H9 (cell line): ENCODE measurements at places on chromosomes 6 and 20. TPM values are rescaled to one million over a fixed set of nuclear protein-coding genes. Genes with fewer than 3 reads are reported as not detected.

GRCh38 chr20:50843331-50844276 lies 48.7 kb downstream of the BCAS4 start:
- DNase-seq = no peak

Gene BPIFA1
- not detected in 2 replicates for total RNA-seq

Gene CDS2
- 60.3 and 63.2 TPM in 2 replicates for total RNA-seq

Gene NINL
- total RNA-seq = 29.2 and 34.3 TPM in 2 replicates

Gene RNF182
- total RNA-seq = 3.5 and 3.7 TPM in 2 replicates

- DNase-seq = no peak
Observed at GRCh38 chr6:9173229-9173628, 737.9 kb upstream of the SLC35B3 start.

Gene ZNF391
- 4.4 and 5.4 TPM in 2 replicates for total RNA-seq

Gene SPO11
- total RNA-seq = not detected in 2 replicates

GRCh38 chr20:51959066-51959542 lies 156.8 kb upstream of the SALL4 start:
- no peak for DNase-seq

DNA sequence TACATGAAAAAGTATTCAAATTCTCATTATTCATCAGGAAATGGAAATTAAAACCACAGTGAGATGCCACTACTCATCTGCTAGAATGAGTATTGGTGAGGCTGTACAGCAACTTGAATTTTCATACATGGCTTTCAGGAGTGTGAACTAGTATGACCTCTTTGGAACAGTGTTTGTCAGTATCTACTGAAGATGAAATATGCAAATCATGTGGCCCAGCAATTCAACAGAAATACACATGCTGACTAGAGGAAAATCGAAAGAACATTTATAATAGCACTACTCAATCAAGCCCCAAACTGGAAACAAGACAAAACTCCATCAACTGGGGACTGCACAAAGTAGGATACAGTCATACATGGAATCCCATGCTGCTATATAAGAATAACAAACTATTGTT lies 102.2 kb downstream of the DCDC2 start:
- no peak for DNase-seq

DNA sequence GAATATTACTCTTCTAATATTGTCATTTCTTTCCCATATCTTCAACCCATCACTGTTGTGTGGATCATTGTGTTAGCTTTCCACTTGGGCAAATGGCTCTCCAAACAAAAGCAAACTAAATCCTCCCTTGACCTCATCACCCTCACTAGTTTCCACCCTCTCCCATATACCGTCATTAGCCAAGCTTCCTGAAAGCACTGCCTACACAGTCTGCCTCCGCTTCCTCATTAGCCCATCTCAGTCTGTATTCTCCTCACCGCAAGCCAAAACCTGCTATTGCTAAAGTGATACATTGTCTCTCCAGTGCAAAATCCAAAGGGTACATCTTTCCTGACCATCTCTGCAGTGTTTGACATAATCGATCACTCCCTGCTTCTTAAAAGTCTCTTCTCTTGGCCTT lies 212.6 kb downstream of the CLIC5 start:
- DNase-seq = no peak

Gene COL12A1
- 0.96 and 1.4 TPM in 2 replicates for total RNA-seq

DNA sequence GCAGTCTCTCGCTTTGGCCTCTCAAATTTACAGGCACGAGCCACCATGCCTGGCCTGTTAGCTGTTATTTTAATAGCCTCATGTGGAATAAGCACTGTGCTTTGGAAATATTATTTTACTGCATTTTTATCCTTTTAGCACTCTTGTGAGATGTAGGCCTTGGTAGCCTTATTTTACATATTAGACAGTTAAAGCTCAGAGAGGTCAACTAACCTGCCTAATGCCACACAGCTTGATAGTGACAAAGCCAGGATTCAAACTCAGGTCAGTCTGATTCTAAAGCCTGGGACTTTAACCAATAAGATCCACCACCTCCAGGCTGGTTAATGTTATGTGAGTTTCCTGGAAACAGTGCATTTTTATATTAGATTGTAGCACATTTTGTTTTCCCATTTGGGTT lies 9.5 kb downstream of the TNFAIP3 start:
- DNase-seq = no peak

DNA sequence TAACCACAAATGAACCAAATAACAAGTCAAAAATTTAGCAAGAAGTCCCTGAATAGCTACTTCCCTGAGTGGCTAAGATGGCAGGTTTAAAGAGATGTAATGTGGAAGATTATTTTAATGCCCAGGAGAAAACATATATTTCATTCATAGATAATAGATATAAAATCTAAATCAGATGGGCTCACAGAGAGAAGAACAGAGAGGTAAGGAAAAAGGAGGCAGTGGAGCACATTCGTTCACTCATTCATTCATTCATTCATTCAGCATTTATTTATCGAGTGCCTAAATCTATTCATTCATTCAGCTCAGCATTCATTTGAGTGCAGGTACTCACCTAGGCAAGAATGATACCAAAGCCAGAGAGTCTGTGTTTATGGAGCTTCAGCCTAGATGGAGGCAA lies 32.1 kb upstream of the IYD start:
- DNase-seq = no peak

GRCh38 chr20:17248224-17248623 lies 21.4 kb downstream of the PCSK2 start:
- DNase-seq = no peak

Gene CCM2L
- total RNA-seq = 4.6 and 5.2 TPM in 2 replicates

Gene IL20RA
- total RNA-seq = 0.55 and 0.74 TPM in 2 replicates

GRCh38 chr20:58432186-58432954 lies 43.3 kb downstream of the VAPB start:
- no peak for DNase-seq

Gene OR2B6
- not detected in 2 replicates for total RNA-seq

Gene ABCC10
- 28.0 and 31.8 TPM in 2 replicates for total RNA-seq

- no peak for DNase-seq
Observed at GRCh38 chr20:49867453-49868215, 47.7 kb downstream of the SPATA2 start.

DNA sequence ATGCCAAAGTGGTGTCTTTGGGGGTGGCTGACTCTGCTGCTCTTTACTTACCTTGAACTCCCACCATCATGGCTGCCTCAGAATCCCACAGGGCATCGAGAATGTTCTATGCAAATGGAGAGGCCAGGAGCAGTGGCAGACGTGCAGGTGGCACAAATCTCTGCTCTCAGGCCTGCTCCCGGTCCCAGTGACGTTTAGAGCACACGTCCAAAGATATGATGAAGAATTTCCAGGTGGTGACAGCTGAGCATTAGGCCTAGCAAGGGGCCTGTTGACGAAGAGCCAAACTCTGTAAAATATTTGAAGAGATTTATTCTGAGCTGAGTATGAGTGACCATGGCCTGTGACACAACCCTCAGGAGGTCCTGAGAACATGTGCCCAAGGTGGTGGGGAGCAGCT lies 19.0 kb upstream of the UNC93A start:
- no peak for DNase-seq

DNA sequence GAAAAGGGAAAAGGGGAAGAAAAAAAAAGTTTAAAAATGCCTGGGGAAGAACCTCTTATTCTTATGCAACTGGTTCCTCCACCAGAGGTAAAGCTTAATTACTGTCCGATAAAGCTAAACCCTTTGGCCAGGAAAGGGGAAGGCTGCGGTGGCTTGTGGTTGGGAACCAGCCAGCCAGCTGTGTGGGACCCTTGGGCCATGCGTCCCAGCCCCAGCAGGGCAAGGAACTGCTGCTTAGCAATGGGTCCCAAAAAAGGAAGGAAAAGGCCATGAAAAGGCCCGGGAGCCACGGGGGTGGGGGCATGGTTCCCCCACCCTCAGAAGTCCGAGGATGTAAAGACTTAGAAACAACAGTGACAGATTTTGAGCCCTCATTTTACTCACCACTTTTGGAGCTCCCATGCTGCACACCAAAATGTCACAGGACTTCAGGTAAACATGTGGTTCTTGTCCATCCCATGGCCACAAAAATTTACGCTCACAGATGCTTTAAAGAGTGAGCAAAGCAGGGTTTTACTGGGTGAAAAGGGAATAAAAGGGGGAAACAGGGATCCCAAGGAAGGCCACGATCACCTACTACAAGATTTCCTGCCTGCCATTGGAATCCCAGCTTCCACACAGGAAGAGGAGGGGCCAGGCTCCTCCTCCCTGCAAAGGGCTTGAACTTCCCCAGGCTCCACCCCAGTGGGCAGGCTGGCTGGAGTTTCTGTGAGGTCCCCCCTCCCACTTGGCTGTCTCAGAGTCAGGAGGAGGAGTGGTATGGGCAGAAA lies 1234.7 kb upstream of the GJE1 start:
- DNase-seq = no peak

Gene OR2H2
- total RNA-seq = not detected in 2 replicates

Gene GABRR1
- 0.26 and 0.33 TPM in 2 replicates for total RNA-seq

GRCh38 chr6:138159246-138159645 lies 2.5 kb upstream of the ARFGEF3 start:
- no peak for DNase-seq

GRCh38 chr20:58989196-58989595 lies 8.1 kb downstream of the NELFCD start:
- no peak for DNase-seq

DNA sequence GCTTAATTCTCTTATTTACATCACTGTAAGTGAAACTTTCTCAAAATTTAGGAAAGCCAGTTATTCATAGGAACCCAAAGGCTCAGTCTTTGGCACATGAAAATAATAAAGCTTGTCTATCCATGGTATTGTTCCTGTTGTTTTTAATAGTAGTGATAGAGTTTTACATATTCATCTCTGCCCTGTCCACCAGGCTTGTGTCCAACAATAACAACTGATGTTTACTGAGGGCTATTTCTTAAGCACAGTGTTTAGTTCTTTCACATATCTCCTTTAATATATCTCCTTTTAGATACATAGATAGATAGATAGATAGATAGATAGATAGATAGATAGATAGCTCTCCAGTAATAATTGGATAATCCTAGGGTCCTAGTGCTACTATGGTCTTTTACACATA lies 34.2 kb downstream of the FOXQ1 start:
- no peak for DNase-seq

DNA sequence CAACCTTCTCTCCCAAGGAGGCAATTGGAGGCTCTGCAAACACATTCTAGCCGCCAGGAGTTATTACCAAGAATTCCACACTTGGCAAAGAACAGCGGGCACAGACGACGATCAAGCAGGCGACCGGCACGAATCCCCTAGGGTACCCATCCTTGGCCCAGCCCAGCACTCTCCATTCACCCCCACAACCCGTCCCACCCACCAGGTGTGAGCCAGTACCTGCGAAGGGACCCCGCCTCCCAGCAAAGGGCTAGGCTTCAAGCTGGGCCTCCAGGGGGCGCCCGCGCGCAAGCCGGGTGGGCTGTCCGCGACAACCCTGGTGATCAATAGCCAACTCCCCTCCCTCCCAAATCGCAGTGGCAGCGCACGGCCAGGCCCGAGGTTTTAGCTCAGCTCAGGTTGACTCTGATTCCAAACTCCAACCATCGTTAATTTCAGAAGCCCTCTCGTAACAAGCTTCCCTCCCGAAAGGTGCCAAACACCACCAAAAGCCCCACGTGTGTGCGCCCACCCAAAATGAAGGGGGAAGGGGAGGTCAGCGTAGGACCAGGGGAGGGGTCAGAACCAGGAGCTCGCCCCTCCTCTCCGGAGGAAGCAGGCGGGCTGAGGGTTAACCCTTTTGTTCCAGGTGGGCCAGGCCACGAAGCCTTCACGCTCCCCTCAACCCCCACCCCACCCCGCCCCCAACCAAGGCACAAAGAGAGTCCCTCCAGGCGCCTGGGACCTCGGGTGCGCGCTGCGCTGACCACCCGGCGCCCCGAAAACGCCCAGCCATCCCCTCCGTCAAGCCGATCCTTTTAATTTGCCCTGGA lies 2.1 kb downstream of the SALL4 start:
- peak; percentile 97 for DNase-seq

- no peak for DNase-seq
Observed at GRCh38 chr20:2173186-2173585, 71.6 kb downstream of the STK35 start.
